Activated CD4-positive, alpha-beta T cell treated with anti-CD3 and anti-CD28 coated beads for 1 hour (primary cell): ENCODE measurements at places on chromosomes 16 and 17.
A peak's percentile ranks its signal among the peaks of the same experiment; 100 is the strongest.

DNA sequence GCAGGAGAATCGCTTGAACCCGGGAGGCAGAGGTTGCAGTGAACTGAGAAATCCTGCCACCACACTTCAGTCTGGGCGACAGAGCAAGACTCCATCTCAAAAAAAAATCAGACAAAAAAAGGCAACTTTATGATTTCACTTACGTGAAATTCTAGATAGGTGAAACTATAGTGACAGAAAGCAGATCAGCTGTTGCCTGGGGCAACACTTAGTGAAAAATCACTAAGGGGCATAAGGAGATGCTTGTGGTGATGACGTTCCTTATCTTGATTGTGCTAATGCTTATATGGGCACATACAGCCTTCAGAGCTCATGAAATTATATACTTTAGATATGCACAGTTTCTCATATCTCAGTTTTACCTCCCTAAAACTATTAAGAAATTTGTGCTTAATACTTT, 41.6 kb upstream of the SLC5A10 start:
- DNase-seq, result no peak

DNA sequence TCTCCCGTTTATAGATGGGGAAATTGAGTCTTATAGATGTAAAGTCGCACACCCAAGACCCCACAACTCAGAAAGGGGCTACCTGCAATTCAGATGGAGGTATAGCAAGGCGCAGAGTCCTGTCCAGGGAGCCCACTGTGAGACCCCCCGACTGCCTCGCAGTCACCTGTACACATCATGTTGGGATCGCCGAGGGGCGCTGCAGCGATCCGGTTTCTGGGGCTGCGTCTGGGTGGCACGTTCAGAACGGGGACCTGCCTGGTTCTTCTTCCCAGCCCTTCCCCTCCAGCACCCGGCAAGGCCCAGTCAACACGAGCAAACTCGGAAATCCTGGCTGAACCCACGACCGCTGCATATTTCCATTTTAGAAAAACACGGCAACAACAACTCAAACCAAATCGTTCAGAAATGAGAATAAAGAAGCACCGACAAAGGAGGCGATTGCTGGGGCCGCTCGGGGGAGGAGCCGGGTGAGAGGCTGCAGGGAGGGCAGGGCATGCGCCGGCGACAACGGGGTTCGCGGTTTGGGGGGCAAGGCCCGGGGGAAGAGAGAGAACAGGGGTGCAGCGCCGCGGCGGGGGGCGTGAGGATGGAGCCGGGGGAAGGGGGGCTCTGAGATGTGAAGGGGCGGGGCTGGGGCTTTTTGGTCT, 643 bp downstream of the HSDL1 start:
- peak; percentile 11 for DNase-seq

DNA sequence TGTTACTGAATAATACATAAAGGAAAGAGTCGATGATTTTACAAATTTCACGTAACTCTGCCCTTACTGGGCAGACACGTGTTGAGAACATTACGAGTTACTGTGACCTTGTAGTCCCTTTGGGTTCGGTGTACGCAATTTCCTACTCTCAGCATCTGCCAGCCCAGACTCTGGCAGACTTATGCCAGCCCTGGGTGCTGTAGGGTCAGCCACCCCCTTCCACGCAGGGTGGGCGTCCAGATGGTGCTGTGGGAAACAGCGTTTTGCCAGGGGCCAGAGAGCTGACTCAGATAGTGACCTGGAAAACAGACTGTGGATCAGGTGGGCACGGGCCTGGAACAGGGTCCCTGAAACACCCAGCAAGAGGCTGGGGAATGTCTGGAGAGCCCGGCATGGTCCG, 148.9 kb downstream of the RPTOR start:
- DNase-seq, result no peak

DNA sequence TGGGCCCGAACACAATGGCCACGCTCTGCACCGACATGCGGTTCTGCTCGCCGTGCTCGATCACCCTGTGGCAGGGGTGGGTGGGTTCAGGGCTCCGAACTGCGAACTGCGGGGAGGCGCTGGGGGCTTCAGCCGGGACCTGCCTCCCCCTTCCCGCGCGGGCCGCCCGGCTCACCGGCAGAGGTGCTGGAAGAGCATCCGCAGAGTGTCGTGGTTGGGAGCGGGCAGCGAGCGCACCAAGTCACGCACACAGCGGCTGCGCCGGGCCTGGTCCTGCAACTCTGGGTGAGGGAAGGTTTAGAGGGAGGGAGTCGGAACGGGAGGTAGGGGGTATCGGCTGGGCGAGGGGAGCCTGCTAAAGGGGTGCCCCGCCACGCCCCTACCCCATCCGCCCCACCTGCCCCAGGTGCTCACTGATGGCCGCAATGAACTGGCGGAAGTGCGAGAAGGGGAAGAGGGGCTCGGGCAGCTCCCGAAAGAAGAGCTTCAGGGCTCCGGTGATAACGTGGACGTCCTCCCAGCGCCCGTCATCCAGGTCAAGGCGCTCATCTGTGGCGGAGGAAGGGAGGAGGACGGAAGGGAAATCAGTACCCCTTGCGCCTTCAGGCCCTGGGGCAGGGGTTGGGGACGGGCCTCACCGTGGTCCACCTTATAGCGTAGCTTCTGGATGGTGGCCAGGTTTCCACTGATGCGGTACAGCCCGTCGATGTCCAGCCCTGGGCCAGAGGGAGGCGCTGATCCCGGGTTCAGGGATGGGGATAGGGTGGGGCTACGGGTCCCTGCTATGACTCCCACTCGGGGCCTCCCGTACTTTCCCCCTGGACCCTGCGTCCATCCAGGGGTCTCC, 36.9 kb downstream of the ARHGAP27 start:
- DNase-seq, result no peak

DNA sequence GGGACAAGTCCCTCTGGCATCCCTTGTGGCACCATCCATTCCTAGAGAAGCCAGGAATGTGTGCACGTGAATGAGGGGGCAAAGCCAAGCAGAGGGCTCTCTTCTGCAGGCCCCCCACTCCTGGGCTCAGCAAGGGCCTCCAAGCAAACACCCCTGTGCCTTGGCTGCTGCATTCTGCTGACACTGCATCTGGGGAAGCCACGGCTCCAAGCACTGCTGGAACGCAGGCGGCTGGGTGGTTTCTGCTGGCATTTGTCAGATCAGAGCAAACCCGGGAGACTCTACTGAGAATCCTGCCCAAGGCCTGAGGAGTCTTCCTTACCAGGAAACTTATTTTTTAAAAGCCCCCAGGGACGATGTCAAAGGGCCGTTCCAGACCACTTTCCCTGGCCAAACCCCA, 23.3 kb downstream of the ATP6V0D1 start:
- DNase-seq, result no peak

DNA sequence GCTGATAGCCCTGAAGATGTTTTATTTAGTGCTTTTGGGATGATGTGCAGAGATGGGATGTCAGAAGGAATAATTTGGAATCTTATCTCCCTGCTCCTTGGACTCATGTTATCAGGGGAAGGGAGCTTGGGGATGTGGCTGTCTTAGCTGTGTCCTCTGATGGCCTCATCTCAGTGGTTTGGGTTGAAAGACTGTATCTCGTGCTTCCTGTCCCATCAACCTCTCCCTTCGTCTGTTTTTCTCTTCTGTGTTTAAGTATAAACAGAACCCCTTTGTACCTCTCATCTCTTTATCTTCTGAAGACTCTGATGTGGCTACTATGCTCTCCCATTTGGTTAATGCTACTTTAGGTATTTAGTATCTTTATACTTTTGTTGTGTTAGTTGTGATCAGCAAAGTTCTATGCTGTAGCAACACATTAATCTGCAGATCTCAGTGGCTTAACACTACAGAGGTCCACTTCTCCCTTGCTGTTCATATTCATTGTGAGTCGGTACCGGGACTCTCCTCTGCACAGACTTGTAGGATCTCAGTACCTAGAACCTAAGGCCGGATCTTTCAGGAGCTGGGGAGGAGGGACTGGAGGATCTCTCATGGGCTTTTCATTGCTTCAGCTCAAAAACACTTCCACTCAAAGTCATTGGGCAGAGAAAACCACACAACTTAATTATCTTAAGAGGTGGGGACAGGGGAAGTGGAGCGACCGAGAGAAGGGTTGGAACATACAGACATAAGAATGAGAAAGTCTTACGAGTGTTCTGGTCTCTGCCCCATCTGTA, 28.8 kb downstream of the PRKCA start:
- DNase-seq, result no peak

GRCh38 chr17:15928286-15928785, 16.6 kb upstream of the ADORA2B start:
- DNase-seq, result no peak

GRCh38 chr17:78885956-78886355, 17.0 kb downstream of the CEP295NL start:
- DNase-seq, result no peak

GRCh38 chr17:69715656-69716055, 301.2 kb downstream of the MAP2K6 start:
- DNase-seq, result no peak

GRCh38 chr17:77356690-77357201, 216.0 kb downstream of the SEC14L1 start:
- DNase-seq, result peak; percentile 6

- DNase-seq, result no peak
Observed at GRCh38 chr17:51703361-51704341, 443.3 kb downstream of the UTP18 start.

- DNase-seq, result no peak
Observed at GRCh38 chr17:32882734-32883133, 5.8 kb upstream of the MYO1D start.

DNA sequence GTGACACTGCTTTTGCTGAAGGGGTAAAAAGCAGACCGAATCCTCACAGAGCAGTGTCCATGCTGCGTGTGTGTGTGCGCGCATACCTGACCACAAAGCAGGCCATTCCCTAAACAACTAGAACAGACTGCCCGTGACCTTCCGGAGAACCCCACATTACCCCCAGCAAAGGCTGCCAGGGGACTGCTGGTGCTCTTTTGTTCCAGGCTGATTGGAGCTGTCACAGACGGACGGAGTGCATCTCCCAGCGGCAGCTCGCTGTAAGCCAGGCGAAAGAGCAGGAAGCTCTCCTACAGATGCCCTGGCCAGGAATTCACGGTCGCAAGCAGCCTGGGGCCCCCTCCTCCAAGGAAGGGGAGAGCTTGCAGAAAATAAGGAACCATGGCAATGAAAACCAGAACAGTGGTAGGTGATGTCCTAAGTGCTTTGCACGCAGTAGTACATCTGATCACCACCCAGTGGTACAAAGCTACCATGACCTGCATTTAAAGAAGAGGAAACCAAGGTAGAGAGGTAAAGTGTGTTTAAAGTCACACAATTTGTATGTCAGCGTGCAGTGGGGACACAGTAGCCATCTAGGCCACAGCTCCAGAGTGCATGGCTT, 153.4 kb upstream of the DYNLRB2 start:
- no peak for DNase-seq

DNA sequence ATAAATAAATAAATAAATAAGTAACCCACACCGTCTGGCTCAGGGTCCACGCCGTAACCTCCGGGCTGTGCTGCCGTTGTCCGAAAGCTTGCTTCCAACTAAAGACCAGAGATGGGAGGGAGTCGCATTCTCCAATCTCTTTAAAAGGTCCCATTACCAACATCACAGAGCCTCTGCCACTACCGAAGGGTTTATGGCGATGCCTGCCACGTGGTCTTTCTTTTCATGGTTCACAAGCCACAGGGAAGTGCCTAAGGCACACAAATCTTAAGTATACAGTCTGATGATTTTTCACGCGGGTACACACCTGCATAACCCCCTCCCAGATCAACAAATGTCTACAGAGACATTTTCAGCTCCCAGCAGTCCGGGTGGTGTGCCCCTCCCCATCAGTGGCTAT, 1.4 kb downstream of the COTL1 start:
- no peak for DNase-seq

DNA sequence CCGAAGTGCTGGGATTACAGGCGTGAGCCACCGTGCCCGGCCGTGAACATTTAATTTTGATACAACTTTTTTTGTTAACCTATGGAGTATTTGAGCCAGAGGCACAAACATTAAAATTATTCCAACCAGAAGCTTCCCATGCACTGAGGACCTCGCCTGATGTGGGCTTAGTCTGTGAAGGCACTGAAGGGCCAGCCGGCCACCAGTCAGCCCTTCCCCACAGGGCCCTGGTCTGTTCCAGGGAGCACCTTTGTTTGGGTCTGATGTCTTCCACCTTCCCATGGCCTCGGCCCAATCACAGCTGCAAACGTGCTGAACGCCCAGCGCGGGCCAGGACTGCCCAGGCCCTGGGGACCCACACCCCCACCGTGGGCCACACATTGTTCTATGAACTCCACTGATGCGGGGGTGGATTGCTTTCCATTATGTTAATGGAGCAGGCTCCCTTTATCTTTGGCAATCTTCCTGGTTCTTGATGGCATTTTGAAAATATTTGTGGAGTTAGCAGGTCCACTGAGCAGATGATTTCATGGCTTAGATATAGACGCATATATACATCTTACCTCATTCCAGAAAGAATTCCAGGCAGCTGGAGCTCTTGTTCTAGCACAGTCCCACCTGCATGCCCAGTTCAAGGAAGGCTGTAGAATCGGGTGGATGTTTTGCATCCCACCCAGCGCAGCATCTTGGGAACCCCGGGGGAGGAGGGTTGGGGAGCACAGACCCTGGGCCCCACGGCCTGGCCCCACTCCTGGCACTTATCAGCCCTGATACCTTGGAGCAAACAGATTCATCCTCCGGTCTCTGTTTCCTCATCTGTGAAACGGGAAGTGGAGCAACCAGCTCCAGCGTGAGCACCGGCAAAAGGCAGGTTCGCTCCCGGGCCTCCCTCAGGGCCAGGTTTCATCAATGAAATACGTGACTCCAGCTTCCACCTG, 14.5 kb downstream of the SPIRE2 start:
- DNase-seq, result no peak

DNA sequence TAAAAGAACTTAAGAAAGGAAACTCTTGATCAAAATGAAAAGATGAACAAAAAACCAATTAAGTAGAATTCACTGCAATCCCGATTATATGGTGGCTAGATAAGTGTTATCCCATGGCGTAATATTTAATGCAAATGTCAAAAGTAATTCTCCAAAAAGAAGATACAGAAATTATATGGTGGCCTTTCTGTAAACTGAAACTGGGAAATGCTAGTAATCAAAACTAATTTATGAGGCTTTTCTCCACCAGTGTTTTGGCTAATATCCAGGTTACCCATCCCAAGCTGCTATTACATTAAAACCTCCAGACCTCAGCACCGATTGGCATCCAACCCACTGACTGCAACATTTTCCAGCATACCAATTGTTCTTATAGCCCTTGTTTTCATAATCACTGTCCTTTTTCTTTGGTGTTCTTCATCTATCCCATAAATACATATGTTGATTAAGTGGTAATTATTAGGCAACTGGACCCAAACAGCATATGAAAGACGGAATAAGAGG, 77.2 kb upstream of the TNRC6A start:
- no peak for DNase-seq

- no peak for DNase-seq
Observed at GRCh38 chr17:65749479-65749878, 188.0 kb upstream of the AXIN2 start.

DNA sequence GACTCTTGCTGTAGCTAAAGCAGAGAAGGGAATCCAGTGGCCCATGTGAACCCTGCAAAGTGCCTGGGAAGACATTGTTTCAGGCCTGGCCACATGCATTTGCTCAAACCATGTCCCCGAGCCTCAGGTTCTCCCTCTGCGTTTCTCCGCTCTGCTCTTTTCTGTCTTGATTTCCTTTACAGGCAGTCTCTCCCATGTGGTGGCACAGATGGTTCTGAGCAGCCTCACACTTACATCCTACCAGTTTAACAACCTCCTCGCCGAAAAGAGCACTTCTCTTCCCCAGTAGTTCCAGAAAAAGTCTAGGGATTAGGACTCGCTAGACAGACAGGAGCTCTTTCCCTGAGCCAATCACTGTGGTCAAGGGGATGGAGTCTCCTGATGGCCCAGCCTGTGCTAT, 28.3 kb upstream of the MYH10 start:
- DNase-seq, result no peak
